Stimulated activated CD4-positive, alpha-beta T cell treated with anti-CD3 and anti-CD28 coated beads, Interleukin-4, amount 100 ng/mL, for 1 hour (primary cell): ENCODE measurements at places on chromosomes 3 and 15.

- DNase-seq = no peak
Observed at GRCh38 chr15:63335543-63336240, 46.0 kb downstream of the CA12 start.

DNA sequence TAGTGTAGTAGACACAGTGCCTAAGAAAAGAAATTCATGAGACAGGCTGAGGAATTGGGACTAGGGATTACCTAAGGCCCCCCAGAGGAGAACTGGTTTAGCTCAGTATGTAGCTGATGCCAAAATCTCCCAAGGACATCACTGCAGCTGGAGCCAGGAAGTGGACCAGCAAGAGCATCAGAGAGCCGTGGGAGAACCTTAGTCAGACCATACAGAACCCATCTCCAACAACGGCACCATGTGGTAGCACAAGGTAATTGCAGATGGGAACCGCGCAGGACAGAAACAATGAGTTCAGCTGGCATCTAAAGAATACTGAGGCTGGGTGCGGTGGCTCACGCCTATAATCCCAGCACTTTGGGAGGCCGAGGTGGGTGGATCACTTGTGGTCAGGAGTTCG is 81.7 kb downstream of the WNT5A start:
- no peak for DNase-seq

- no peak for DNase-seq
Observed at GRCh38 chr3:42195879-42196330, 70.1 kb downstream of the CCK start.

- DNase-seq = no peak
Observed at GRCh38 chr15:100668348-100668745, 66.0 kb downstream of the ASB7 start.

DNA sequence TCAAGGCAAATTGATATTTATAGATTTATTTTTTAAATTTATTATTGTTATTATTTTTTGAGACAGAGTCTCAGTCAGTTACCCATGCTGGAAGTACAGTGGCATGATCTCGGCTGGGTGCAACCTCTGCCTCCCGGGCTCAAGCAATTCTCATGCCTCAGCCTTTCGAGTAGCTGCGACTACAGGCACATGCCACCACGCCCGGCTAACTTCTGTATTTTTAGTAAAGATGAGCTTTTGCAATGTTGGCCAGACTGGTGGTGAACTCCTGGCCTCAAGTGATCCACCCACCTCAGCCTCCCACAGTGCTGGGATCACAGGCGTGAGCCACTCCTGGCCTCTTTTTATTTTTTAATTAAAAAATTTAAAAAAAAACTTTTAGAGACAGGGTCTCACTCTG is 19.0 kb downstream of the SPG21 start:
- no peak for DNase-seq
